ENCODE measurements at places on chromosomes 13 and 19.

- DNase-seq, result peak; percentile 2
Measured at GRCh38 chr13:105920370-105920769, 615.1 kb downstream of the EFNB2 start.

GRCh38 chr13:112231451-112232083, 144.6 kb upstream of the SPACA7 start:
- DNase-seq, result no peak

GRCh38 chr13:112561478-112561877, 26.5 kb downstream of the TUBGCP3 start:
- DNase-seq, result no peak

DNA sequence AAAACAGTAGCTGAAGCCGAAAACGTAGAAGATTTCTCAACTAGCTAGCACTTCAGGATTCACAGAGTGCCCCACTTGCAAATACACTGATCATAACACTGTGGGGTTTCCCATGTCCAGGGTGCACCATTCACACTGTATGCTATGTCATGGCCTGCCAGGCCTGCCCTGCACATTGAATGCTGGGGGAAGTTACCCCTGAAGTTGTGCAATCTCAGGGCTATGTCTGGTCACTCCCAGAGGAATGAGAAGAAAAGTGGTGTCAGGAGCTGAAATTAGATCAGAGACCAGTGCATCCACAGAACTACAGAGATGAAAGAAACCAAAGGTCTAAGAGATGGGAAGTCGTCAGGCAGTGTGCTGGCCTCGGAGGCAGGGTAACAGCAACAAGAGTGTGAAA, 196.8 kb downstream of the RAP2A start:
- DNase-seq, result no peak

- DNase-seq, result peak; percentile 24
Measured at GRCh38 chr19:47110521-47111005, 3.0 kb downstream of the ZC3H4 start.

DNA sequence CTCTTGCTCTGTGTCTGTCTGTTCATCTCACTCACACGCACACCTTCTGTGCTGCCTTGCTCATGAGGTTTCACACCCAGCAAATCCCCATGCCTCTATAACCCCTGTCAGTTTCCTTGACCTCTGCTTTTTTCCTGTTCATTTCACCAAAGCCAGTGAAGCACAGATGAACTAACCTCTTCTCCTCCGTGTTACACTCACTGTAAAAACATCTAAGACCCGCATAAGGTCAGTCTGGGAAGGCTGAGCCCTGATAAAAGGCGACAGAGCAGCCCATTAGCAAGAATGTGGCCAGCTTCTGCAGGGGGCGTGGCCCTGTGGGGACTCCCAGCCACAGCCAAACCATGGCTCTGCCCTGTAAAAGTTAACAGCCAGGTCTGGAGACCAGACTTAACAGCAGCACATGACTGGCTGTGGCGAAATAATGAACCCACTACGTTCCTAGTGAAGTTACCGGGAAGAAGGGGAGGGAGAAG, 42.8 kb upstream of the NPAS1 start:
- DNase-seq, result peak; percentile 47

- DNase-seq, result no peak
Measured at GRCh38 chr13:20045950-20046548, 87.5 kb downstream of the ZMYM2 start.

DNA sequence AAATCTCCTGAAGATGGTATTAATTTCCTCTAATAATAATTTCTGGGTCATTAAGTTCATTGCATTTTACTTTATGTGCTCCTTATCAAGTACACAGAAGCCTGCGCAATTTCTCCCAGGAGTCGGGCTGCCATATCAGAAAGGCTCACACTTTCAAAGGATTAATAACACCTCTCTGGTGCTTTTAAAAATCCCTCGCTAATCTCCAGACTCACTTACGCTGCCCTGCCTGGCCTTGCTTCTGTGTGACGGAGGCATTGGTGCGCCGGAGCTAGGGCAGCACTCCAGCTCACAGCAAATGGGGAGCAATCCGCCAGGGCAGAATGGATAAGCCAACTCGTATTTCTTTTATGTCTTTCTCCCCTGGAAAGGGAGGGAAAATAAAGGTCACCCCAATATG, 300.8 kb downstream of the EFNB2 start:
- no peak for DNase-seq

GRCh38 chr13:21925720-21926119, 254.8 kb downstream of the FGF9 start:
- DNase-seq, result no peak

DNA sequence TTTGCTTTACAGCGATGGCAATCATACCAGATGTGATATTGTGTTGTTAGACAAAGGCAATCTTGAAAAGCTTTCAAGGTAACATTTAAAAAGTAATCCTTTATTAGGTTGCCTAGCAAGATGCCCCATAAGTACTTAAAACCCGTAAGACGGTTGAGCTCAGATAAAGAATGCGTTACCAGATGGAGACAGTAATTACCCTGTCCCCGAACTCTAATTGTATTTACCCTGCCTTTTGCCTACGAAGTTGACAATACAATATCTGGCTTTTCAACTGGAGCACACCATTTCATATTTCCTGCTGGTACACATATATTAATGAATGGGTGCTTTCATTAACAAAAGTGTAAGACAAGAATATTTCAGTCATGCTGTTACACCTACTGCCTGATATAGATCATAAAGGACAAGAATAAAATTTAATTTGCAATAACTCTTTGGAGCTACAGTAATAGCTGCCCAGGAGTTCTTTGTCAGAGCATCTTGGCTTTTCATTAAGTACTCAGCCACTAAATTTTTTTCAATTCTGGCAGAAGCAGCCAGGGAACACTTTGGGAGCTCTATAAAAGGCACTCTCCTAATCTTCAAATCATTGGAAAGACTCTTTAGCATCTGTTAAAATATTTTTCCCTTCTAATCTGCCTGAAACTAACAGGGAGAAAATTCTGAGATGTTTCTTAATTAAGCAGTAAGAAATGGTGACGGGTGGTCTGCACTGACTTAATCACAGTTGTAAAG, 63.8 kb downstream of the DCT start:
- no peak for DNase-seq

DNA sequence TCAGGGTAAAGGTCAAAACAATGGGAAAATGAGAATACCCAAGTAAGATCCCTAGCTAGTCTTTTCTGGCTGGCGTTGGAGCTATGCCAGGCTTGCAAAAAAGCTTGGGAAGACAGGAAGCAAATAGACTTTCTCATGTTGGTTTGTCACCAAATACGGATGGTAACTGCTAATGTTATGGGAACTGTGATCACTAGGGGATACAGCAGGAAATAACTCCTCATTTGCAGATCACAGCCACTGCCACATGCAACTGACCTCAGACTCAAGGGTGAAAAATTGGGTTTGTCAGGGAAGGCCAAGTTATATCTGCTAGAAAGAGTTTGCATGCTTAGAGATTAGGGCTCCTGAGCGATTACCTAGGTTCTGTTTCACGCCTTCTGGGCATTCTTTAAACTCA, 162.9 kb downstream of the NHLRC3 start:
- DNase-seq, result no peak
